Stimulated activated CD8-positive, alpha-beta memory T cell treated with anti-CD3 and anti-CD28 coated beads, Interleukin-7, amount 100 ng/mL, for 48 hours (primary cell): ENCODE measurements at places on chromosomes 11 and 22.

DNA sequence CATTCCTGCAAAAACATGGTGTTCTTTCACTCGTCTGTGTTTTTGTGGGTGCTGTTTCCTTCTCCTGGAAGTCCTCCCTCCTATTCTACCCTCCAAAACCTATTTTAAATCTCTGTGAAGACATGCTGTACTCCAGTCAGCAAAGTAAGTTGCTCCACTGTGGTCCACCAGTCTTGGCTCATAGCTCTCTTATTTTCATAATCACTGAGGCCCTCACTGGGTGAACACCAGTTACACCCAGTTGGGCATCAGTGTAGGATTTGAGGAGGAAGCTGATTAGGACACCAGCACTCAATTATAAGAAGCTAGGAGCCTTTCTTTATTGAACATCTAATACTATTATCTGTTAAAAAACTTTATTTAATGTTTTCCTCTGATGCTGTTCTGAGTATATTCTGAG is 23.9 kb upstream of the EED start:
- no peak for DNase-seq

- DNase-seq, result no peak
Observed at GRCh38 chr11:5225480-5225871, 1.4 kb downstream of the HBB start.

DNA sequence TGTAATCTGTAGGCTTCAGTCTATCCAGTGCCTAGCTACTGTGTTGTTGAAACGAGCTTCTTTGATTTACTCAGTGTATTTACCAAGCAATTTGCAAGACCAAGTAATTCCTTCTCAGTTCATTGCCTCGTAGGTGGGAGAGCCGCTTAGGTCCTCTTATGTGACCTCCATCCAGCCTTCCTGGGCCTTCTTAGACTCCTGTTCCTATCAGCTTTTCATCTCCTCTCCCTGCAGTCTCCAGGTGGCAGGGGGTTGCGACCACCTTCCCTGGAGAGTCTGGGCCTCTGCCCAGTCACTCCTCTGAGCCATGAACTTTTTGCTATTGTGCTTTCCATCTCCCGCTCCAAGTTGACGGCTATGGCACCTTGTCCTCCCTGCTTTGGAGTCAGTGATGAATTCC is 251.8 kb downstream of the KIRREL3 start:
- DNase-seq, result no peak

GRCh38 chr11:31671681-31672080 is 139.4 kb downstream of the PAX6 start:
- no peak for DNase-seq

DNA sequence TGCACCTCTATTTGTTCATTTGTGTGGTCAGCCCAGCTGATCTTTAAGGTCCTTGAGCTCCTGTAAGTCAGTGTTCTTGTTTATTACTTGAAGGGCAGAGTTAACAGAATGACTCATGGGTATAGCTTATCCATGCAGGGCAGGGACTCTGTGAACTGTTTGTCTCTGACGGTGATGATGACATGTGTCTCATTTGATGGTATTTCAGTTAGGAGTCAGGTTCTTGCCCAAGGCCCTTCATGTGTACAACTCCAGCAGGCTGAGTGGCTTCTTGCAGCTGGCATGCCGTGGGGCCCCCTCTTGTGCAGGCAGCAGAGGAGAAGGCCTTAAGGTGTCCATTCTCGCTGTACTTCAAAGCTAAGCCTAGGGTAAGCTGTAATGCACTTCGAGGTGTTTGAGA is 165.1 kb downstream of the DBX1 start:
- no peak for DNase-seq
